Astrocyte (in vitro differentiated cells and primary cell): ENCODE measurements at places on chromosomes 6 and 20. TPM values are rescaled to one million over a fixed set of nuclear protein-coding genes. Genes with fewer than 3 reads are reported as not detected.

DNA sequence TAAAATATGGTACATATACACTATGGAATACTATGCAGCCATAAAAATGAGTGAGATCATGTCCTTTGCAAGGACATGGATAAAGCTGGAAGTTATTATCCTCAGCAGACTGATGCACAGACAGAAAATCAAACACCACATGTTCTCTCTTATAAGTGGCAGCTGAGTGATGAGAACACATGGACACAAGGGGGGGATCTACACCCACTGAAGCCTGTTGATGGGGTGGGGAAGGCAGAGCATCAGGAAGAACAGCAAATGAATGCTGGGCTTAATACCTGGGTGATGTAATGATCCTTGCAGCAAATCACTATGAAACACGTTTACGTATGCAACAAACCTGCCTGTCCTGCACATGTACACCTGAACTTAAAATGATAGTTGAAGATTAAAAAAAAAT, 71.3 kb downstream of the MANEA start:
- H3K4me1 ChIP-seq, result no peaks in the 10 kb centered on the region
- no peaks in the 10 kb centered on the region for H3K27me3 ChIP-seq
- H3K27ac ChIP-seq, result no peak overlapping the region
- no peak overlapping the region for H3K4me3 ChIP-seq
- no peaks in the 10 kb centered on the region for H3K36me3 ChIP-seq
- DNase-seq, result no peak

DNA sequence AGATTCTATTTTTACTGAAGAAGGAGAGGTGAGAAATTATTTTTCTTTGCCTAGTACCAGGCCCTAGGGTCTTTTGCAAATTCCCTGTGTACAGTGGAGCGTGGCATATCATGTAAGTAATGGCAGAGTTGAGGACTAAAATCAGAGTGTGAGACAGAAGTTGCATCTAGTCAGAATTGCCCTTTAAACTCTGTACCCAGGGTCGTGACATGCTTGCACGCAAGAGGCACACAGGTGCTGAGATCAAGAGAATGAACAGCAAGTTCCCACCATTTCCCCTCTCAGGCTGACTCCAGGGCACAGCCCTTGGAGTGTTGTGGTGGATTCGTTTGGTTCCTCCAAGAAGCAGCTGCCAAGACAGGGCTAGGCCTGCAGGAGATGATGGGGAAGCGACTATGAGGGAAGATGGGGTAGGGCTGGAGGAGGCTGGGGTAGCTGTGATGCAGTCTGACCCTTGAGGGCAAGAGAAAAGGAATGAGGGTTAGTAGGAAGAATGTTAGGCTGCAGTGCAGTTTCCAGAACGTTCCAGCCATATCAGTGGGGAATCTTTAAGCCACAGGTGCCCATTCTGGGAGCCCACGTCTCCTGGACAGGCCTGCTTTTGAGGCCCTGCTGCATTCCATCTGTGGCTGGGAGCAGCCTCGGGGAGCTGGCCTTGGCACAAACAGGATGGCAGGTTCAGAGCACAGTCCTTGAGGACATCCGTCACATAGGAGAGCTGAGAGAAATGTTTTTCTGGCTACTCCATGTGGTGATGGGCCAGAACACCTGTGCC, 6.9 kb downstream of the NELFCD start:
- no peak overlapping the region for H3K27ac ChIP-seq
- peaks cover 38% of the 10 kb centered on the region for H3K36me3 ChIP-seq
- H3K4me1 ChIP-seq, result no peaks in the 10 kb centered on the region
- DNase-seq, result no peak
- H3K4me3 ChIP-seq, result no peak overlapping the region

DNA sequence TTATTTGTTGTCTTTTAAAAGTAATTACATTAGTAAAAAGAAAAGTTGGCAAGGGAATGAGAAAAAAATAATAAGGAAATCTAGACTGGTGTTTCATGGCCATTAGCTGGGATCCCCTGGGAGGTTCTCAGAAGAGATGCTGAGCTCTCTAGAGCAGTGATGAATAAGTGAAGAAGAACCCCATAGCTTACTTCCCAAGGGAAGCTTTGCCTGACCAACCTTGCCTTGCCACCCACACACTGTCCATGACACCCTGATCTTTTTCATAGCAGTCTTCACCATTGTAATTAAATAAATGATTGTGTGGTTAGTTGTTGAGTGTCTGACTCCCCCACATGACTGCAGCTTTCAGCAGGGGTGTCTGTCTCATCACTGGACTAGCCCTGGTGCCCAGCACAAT, 5.9 kb downstream of the C6orf163 start:
- H3K27me3 ChIP-seq, result no peaks in the 10 kb centered on the region
- no peak overlapping the region for H3K27ac ChIP-seq
- no peaks in the 10 kb centered on the region for H3K4me1 ChIP-seq
- no peak for DNase-seq
- no peaks in the 10 kb centered on the region for H3K36me3 ChIP-seq

GRCh38 chr6:41427642-41428335, 92.4 kb downstream of the NCR2 start:
- DNase-seq, result no peak
- H3K27me3 ChIP-seq, result peaks cover 22% of the 10 kb centered on the region
- no peaks in the 10 kb centered on the region for H3K36me3 ChIP-seq
- no peak overlapping the region for H3K4me3 ChIP-seq

DNA sequence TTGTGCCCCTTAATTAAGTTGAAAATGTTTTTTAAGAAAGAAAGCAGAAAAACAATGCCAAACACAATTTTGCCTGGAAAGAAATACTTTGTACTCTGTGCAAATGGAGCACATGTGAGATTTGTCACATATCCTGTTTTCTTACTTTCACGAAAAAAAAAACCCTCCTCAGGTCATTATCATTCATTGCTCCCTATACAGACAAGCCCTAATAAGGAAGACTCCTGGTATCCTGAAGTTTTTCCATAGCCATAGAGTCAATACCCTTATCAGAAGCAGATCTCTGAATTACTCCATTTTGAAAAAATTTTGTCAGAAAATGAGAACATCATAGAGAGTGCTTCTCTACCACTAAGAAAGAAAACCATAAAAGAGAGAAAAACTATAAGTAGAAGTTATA, 14.0 kb upstream of the NT5E start:
- no peak overlapping the region for H3K27ac ChIP-seq
- no peaks in the 10 kb centered on the region for H3K4me1 ChIP-seq
- no peak for DNase-seq
- H3K27me3 ChIP-seq, result no peaks in the 10 kb centered on the region

DNA sequence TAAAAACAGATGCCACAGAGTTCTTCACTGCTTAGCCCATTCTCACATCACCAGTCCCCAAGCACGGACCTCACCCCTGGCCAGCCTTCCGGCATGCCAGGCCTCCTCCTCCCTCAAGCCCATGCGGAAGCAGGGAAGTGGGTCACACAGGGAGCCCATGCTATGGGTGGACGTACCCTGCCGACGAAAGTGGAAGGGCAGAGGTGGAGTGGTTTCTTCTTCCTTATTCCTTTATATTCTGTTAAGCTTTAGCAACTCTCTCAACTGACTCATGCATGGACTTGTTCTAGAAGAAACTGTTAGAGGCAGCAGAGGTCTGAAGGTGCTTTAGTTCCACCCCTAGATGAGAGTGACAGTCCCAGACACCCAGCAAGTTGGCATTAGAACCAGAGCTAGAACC, 118.6 kb downstream of the LY86 start:
- DNase-seq, result no peak
- H3K4me3 ChIP-seq, result no peak overlapping the region
- H3K27ac ChIP-seq, result no peak overlapping the region
- H3K36me3 ChIP-seq, result no peaks in the 10 kb centered on the region

DNA sequence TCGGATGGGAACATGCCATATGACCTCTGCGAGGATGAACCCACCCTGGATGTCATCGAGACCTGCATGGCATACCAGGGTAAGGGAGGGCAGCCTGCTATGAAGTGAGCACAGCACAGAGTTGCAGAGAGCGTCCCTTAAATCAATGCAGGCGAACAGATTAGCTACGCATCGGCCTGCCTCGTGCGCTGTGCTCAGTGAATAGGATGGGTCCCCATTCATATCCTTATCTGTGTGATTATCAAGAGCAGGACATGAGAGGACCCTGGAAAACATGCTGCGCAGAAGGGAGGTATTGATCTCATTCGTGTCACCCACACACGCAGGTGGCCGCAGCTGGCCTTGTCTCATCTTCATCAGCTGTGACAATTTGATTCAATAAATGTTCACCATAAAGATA, 25.6 kb upstream of the FAM83D start:
- H3K27ac ChIP-seq, result no peak overlapping the region
- H3K36me3 ChIP-seq, result no peaks in the 10 kb centered on the region
- H3K4me1 ChIP-seq, result no peaks in the 10 kb centered on the region
- peaks cover 3% of the 10 kb centered on the region for H3K27me3 ChIP-seq
- H3K4me3 ChIP-seq, result no peak overlapping the region

- H3K27ac ChIP-seq, result no peak overlapping the region
- no peaks in the 10 kb centered on the region for H3K27me3 ChIP-seq
- no peak overlapping the region for H3K4me3 ChIP-seq
- no peaks in the 10 kb centered on the region for H3K4me1 ChIP-seq
These were observed 33.0 kb upstream of the RIPOR2 start for GRCh38 chr6:24968783-24969182.

DNA sequence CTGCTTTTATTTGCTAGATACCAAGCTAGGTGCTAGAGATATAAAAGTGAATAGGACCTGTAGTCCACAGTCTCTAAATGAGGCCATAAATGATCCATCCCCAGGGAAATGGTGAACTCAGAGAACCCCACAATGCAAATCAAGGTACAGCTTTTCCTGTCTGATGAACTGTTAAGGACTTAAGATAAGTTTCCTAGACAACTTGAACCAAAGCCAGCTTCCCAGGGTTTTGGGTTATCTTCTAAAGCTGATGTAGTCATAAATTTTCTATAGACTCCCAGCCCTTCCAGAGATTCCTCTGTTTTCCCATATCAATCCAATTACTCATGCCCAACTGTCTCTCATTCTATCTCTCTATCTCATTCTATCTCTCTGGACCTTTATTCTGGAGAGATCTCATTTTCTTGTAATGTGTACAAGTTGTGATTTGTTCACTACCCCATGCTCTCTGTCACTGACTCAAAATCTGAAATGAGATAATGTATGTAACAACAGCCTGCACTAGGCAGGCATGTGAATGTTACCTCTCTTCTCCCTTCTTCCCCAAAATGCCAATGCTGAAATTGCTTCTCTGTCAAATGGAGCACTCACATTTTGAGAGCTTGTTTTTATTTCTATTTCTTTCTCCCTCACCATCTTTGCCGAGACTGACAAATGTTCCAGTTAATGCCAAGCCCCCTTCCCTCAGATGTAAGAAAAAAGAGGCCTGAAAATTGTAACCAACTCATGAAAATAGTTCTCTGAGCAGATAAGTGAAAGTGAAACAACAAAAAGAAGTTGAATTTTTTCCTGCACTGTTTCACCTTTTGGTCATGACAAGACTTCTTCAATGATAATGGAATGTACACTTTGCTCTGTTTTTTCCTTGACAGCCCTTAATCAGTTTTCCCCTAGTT, 279.9 kb downstream of the SLC35F1 start:
- H3K36me3 ChIP-seq, result no peaks in the 10 kb centered on the region
- H3K4me1 ChIP-seq, result peaks cover 13% of the 10 kb centered on the region
- peak overlapping the region; percentile 23 for H3K27ac ChIP-seq
- peak; percentile 49 for DNase-seq
- H3K27me3 ChIP-seq, result no peaks in the 10 kb centered on the region

GRCh38 chr20:22088882-22089281, 383.4 kb downstream of the PAX1 start:
- H3K27ac ChIP-seq, result no peak overlapping the region
- DNase-seq, result no peak
- H3K36me3 ChIP-seq, result no peaks in the 10 kb centered on the region
- no peak overlapping the region for H3K4me3 ChIP-seq
- H3K4me1 ChIP-seq, result no peaks in the 10 kb centered on the region

GRCh38 chr6:1387876-1388629, 1.3 kb upstream of the FOXF2 start:
- no peak overlapping the region for H3K4me3 ChIP-seq
- H3K4me1 ChIP-seq, result peaks cover 5% of the 10 kb centered on the region
- DNase-seq, result no peak
- H3K27me3 ChIP-seq, result peaks cover 79% of the 10 kb centered on the region
- no peak overlapping the region for H3K27ac ChIP-seq

- no peak overlapping the region for H3K27ac ChIP-seq
- no peak overlapping the region for H3K4me3 ChIP-seq
- no peaks in the 10 kb centered on the region for H3K36me3 ChIP-seq
These were observed 26.5 kb downstream of the HLA-DOB start for GRCh38 chr6:32790306-32790705.

GRCh38 chr6:157245436-157245835, 77.9 kb downstream of the TMEM242 start:
- DNase-seq, result no peak
- H3K4me3 ChIP-seq, result no peak overlapping the region
- H3K27ac ChIP-seq, result no peak overlapping the region
- no peaks in the 10 kb centered on the region for H3K36me3 ChIP-seq
- H3K4me1 ChIP-seq, result peaks cover 1% of the 10 kb centered on the region

DNA sequence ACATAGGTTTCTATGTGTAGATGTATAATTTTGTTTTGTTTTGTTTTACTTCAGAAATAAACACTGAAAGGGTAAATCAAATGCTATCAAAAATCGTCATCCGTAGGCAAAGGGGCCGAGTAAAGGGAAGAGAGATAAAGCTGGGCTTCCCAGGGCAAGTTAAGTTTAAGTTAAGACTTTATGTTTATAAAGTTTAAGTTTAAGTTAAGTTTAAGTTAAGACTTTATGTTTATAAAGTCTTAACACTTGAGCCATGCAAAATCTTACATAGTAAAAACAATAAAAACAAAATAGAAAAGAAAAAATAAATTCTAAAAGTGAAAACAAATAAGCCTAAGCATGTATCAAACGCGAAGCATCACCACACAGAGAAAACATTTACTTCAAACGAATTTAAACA, 216.1 kb upstream of the SYNDIG1 start:
- H3K4me1 ChIP-seq, result no peaks in the 10 kb centered on the region
- DNase-seq, result no peak
- no peak overlapping the region for H3K4me3 ChIP-seq

- peaks cover 5% of the 10 kb centered on the region for H3K4me1 ChIP-seq
- H3K36me3 ChIP-seq, result no peaks in the 10 kb centered on the region
- H3K4me3 ChIP-seq, result peak overlapping the region; percentile 24
- no peak overlapping the region for H3K27ac ChIP-seq
These were observed 23.9 kb downstream of the SUMO4 start for GRCh38 chr6:149423964-149424440.

DNA sequence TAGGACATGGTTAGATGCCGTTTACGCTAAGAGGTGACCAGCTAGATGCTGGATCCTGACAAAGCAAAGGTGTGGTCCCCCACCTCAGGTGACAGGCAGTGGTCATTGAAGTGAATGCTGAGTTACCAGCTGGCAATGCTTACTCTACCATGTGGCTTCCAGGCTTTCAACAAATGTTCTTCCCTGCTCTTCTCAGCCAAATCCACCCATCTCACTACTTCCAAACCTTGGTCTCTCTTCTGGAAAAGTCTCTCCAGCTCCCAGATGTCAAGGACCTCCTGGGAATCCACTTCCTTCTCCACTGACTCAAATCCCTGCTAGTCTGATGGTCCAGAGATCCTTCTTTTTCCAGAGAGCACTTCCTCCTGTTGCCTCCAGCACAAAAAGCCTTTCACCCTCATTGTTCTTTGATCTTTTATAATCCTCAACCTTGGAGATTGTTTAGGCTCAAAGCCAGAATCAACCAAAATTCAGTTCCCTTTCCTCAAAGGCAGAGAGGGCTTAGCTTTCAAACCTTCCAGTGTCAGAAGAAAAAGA, 228.0 kb downstream of the ZNF217 start:
- H3K27ac ChIP-seq, result no peak overlapping the region
- H3K36me3 ChIP-seq, result no peaks in the 10 kb centered on the region
- no peak for DNase-seq

MOG gene
- not detected in 2 replicates for total RNA-seq

ZNF512B gene
- total RNA-seq, result 27.5 and 27.7 TPM in 2 replicates

DACT2 gene
- total RNA-seq, result 0.20 TPM in 1 of 2 replicates, not detected in the other

SLC17A1 gene
- not detected in 2 replicates for total RNA-seq
